ENCODE measurements at places on chromosomes 5 and 9. TPM values are rescaled to one million over a fixed set of nuclear protein-coding genes. Genes with fewer than 3 reads are reported as not detected.

DNA sequence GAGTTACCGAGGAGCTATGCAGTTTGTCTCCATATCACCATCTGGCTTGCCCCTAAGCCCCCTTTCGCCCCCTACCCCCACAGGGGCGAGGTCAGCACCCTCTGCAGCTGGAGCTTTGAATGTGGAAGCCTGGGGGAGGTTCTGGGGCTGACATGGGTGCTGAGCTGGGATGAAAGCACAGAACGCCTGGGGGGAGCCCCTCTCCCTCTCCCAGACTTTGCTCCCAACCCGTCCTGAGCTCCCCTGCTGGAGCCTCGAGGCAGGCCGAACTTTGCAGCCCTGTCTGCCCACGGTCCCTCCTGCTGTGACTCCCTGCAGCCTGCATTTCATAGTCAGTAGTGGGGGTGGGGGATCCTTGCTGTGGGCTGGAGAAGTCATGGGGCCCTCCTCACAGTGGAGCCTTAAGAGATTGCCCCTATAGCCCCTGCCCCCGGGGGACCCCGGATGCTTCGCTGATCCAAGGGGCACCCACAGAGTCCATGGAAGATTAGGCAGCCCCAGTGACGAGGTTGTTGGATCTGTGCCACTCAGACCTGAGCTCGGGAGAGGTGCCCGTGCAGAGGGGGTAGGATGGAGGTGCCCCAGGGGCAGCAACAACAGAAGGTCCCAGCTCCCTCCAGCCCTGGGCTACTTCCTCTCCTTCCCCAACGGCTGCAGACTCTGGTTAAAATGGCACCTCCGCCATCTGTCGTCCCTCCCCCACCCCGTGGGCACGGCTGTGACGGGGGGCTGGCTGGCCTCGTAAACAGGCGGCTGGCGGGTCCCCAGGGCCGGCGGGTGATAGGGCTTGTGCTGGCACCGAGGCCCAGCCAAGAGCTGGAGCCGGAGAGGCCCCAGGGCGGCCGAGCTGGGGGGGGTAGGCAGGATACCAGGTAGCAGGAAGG, 162.0 kb downstream of the C9orf50 start:
- peak; percentile 72 for DNase-seq
- peaks cover 31% of the 10 kb centered on the region for H3K4me1 ChIP-seq
- no peak overlapping the region for H3K4me3 ChIP-seq
- no peaks in the 10 kb centered on the region for H3K27me3 ChIP-seq
- peak overlapping the region; percentile 42 for H3K27ac ChIP-seq

DNA sequence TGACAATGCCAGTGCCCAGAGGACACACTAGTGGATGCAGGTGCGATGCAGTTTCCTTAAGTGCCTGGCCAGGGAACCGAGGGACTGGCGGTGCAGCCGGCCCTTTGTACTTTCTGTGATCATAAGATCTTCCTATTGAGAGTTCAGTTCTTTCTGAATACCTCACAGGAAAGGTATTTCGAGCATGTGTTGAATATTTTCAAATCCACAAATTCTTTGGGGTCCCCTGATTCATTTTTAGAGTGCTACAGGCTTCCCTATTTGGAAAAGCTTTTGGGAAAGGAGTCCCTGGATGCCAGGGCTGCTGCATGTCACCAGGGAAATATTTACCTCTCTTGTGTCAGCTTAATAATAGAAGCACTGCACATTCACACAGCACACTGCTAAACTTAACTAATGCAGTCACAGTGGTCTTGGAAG, 281.5 kb downstream of the GADD45G start:
- no peaks in the 10 kb centered on the region for H3K36me3 ChIP-seq
- peak; percentile 30 for DNase-seq
- H3K27me3 ChIP-seq = no peaks in the 10 kb centered on the region
- no peak overlapping the region for H3K27ac ChIP-seq

DNA sequence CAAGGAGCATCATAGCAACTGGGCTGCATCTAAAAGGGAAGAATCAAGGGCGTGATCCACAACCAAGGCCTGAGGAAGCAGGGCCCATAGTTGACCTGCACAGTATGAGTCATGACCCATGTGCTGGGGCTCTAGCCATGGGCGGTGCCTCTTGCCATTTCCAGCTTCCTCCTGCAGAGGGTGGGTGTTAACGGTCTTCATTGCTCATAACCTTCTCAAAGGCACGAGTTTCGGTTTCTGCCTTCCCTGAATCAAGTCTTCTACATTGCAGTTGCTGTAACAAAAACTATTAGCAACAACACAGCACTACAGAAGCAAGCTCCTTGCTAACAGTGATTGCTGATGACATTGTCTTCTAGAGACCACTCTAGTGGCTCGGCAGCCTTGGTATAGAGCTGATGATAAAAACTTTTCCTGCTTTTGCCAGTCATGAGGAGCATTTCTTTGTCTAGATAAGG, 66.9 kb downstream of the CTSL start:
- H3K27ac ChIP-seq = peak overlapping the region; percentile 67
- peak; percentile 81 for DNase-seq
- no peak overlapping the region for H3K4me3 ChIP-seq
- no peaks in the 10 kb centered on the region for H3K27me3 ChIP-seq

- no peak for DNase-seq
- no peaks in the 10 kb centered on the region for H3K27me3 ChIP-seq
- H3K4me1 ChIP-seq = no peaks in the 10 kb centered on the region
- H3K4me3 ChIP-seq = no peak overlapping the region
- no peak overlapping the region for H3K27ac ChIP-seq
Measured at GRCh38 chr5:124182133-124182532, 564.3 kb downstream of the ZNF608 start.

DNA sequence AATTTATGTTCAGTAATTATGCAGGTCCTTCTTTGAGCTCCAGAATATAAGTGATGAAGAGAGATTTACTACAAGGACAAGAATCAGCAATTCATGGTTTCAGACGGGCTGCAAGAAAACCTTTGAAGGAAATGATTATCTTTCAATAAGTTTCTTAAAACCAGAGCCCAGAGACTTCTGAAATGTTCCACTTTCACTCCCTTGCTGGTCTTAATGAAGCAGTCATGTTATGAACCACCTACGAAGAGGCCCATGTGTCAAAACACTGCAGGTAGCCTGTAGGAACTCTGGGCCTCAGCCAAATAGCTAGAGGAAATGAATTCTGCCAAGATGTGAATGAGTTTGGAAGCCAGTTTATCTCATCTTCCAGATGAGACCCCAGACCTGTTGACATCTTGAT, 505.9 kb upstream of the MEF2C start:
- no peaks in the 10 kb centered on the region for H3K36me3 ChIP-seq
- no peak overlapping the region for H3K27ac ChIP-seq
- H3K4me3 ChIP-seq = no peak overlapping the region
- no peak for DNase-seq

GRCh38 chr9:36597412-36598178, 24.9 kb downstream of the MELK start:
- no peak overlapping the region for H3K27ac ChIP-seq
- no peaks in the 10 kb centered on the region for H3K27me3 ChIP-seq
- no peak overlapping the region for H3K4me3 ChIP-seq

DNA sequence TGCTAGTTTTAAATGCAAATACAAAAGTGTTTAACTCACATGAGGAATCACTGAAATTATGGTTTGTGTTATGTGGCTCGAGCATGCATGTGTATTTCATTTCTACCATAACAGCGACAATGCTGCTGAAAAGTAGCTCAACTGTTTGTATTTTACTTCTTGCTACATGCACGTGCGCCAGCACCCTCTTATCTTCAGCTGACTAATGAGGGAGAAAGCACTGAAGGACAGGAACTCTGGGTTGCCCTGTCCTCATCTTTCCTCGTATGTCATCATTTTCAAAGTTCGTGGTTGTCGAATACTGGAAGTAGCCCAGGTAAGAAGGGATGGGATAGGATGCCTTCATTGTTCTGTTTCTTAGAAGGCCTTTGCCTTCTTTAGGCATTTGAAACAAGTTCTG, 120.3 kb downstream of the SYK start:
- H3K4me3 ChIP-seq = no peak overlapping the region
- H3K36me3 ChIP-seq = no peaks in the 10 kb centered on the region
- no peaks in the 10 kb centered on the region for H3K27me3 ChIP-seq
- DNase-seq = no peak
- no peak overlapping the region for H3K27ac ChIP-seq
- peaks cover 4% of the 10 kb centered on the region for H3K4me1 ChIP-seq

DNA sequence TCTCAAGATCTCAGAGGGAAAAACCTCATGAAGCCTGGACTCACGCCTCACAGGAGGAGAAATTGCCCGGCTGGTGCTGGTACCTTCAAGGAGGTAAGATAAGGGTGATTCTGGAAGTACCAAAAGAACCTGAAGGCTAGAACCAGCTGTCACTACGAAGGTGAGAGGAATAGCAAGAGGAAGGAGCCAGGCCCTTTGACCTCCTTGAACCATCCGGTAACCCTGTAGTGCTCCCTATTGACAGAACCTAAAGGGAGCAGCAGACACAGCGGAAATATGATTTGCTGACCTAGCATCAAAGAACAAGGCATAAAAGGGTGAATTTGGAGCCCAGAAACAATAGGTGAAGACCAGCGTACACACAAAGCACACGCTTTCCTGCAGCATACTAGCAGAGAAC, 92.2 kb downstream of the DOCK8 start:
- peaks cover 40% of the 10 kb centered on the region for H3K36me3 ChIP-seq
- H3K27ac ChIP-seq = no peak overlapping the region
- H3K4me1 ChIP-seq = no peaks in the 10 kb centered on the region
- no peak overlapping the region for H3K4me3 ChIP-seq
- no peaks in the 10 kb centered on the region for H3K27me3 ChIP-seq

DNA sequence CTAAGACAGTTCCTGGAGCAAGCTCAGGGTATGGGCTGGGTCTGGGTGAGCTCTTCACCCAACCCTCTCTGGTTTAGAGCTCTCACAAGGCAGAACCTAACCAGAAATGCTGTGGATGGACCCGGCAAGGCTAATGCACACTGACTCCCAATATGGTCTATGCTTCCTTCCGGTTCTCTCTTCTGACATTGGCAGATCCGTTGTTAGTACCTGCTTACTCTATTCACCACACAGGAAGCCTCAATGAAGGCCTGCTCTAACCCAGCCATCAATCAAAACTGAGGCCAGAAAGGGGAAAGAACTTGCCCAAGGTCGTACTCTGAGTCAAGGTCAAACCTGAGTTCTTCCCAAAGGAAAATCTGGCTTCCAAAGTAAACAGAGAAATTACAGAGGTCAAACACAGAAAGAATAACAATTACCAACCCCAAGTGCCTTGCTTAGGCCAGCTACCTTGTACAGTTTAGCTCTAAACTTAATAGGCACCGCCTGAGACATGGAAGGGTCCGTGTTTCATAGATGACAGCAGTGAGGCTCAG, 46.0 kb upstream of the AKNA start:
- H3K4me1 ChIP-seq = no peaks in the 10 kb centered on the region
- DNase-seq = no peak
- H3K36me3 ChIP-seq = no peaks in the 10 kb centered on the region
- H3K27ac ChIP-seq = no peak overlapping the region
- H3K4me3 ChIP-seq = no peak overlapping the region

- no peaks in the 10 kb centered on the region for H3K36me3 ChIP-seq
- no peak overlapping the region for H3K27ac ChIP-seq
- DNase-seq = no peak
- no peaks in the 10 kb centered on the region for H3K27me3 ChIP-seq
Measured at GRCh38 chr5:27502236-27502635, 463.9 kb upstream of the CDH9 start.

Gene MAMDC2
- 72.0 TPM for total RNA-seq

Gene CCDC180
- total RNA-seq = 4.0 TPM

Measured in upper lobe of right lung (tissue), 1 donor.